M059J (cell line): ENCODE measurements at places on chromosomes 1 and 21. TPM values are rescaled to one million over a fixed set of nuclear protein-coding genes. Genes with fewer than 3 reads are reported as not detected.
A peak's percentile ranks its signal among the peaks of the same experiment; 100 is the strongest.

The TRAF3IP3 gene
- total RNA-seq: not detected in 2 replicates

The HAO2 gene
- not detected in 2 replicates for total RNA-seq

GRCh38 chr1:244634546-244634945, 18.4 kb upstream of the DESI2 start:
- DNase-seq: no peak

DNA sequence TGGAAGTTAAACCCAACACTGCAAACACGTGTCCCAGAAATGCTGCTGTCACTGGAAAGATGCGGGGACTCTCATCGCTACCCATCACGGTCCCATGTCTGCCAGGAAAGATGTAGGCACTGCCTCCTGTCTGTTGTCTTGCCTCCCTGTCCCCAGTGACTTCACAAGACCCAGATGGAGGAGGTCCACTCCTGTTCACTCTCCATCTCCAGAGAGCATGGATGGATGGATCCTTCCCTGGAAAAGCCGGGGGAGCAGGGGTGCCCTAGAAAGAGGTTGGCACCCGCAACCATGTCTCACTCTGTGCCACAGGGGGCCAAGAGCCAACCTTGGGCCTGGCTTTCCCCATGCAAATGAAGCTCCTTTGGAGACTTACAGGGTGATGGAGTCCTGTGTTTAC, 135.5 kb downstream of the GLIS1 start:
- no peak for DNase-seq

DNA sequence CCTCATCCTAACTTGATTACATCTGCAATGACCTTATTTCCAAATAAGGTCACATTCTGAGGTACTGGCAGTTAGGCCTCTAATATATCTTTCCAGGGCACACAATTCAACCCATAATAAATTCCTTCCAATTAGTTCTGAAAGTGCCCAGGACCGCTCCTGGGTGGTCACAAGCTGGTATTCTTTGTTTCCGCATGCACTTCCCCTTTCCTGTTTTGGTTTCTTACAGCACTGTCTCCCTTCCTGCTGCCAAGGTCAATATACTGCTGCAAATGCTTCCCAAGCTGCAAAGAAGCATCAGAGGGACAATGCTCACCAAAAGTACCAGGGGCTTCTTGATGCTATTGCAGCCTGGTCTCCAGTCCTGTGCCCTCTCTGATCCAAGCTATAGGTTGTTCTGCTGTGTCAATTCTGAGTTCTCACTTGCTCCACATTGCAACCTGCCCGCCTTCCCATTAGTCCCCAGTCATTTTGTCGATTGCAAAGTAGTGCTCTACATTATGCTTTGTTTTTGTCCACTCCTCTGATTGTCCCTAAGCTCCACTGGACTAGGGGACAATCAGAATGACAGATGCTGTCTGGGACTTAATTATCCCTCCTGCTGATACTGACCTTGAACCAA, 13.9 kb upstream of the XPR1 start:
- no peak for DNase-seq

DNA sequence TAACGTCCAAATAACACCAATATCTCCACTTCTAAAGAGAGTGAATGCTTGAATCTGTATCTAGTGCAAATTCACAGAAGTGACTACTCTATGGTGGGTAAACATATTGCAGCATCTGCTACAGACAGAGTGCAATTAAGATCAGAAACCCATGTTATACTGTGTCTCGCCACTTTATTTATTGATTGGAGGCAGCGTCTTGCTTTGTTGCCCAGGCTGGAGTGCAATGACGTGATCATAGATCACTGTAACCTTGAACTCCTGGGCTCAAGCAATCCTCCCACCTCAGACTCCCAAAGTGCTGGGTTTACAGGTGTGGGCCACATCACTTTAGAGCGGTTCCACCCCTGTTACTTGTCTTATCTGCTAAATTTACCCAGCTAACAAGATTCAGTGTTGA, 57.0 kb downstream of the HLCS start:
- no peak for DNase-seq

DNA sequence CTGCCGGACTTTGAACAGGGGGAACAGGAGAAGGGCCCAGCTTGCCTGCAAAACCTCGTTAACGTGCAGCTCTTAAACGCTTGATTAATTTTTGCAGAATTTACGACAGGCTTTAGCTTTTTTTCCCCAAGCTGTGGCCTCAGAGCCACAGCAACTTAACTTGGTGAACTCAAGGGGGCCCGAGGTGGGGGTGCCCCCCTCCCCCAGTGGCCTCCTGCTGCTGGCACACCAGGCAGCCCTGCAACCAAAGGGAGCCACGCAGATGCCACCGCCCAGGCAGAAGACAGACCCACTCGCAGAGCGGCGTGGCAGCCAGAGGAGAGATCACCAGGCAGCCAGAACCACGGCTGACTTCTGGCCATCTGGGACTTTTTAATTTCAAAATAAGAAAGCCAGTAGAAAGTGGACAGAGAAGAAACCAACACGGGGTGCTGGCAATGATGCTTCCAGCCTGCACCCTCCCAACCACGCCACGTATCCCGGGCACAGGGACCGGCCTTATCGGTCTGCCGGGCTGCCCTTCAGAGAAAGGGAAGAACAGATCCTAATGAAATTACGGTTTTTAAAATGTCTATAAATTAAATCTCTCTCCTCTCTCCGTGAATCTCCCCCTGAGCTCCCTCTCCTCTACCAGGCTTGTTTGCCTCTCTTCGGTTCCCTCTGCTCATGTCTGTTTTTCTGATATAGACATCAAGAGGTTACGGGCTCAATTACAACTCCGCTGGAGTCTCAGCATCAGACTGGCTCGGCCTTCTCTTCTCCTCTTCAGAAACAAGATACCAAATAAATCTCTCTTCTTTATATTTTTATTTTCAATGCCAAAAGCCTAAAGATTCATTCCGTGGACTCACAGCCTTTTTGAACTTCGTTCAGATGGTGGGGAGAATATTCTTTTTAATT, 6.4 kb downstream of the CASZ1 start:
- DNase-seq: no peak

DNA sequence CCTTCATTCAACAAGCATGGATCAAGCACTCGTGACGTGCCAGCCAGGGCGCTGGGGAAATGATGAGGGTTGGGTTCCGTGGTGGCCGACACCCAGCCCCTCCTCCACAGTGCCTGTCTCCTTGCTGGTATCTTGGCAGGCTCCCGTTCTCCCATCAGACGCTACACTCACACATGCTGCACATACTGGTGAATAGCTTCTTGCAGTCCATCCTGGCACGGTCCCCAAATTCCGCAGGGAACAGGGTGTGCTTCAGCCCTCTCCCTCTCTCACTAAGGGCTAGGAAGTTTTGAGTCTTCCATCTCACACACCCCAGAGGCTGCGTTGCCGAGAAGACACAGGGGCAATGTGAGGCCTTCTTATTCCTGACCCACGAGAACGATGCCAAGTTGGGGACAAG, 10.1 kb upstream of the MEF2D start:
- peak; percentile 53 for DNase-seq

DNA sequence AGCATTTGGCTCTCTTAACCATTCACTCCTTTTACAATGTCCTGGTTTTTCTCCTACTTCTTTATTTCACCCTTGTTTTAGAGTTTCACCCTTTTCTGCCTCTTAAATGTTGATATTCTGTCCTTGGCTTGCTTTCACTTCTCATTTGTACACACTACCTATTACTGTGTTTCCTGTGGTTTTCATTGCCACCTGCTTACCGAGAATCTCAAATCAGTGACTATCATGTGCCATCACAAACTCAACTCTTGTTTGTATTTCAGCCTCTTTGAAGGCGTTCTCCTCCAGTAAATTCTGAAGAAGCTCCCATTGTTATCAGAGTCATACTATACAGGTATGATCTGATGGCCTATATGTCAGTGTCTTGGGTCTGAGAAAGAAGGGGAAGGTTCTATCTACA, 65.7 kb downstream of the NPHS2 start:
- DNase-seq: no peak

GRCh38 chr1:21624571-21625389, 44.4 kb downstream of the RAP1GAP start:
- peak; percentile 20 for DNase-seq

DNA sequence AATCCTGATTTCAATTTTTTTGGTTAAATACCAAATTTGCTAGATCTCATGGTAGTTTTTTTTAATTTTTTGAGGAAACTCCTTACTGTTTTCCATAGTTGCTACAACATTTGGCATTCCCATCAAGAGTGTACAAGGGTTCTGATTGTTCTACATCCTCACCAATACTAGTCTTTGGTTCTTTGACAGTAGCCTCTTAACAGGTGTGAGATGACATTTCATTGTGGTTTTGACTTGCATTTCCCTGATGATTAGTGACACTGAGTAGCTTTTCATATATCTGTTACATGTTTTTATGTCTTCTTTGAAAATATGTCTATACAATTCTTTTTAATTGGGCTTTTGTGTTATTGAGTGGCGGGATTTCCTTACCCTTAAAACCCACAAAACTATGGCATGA, 20.9 kb upstream of the RGS13 start:
- no peak for DNase-seq

DNA sequence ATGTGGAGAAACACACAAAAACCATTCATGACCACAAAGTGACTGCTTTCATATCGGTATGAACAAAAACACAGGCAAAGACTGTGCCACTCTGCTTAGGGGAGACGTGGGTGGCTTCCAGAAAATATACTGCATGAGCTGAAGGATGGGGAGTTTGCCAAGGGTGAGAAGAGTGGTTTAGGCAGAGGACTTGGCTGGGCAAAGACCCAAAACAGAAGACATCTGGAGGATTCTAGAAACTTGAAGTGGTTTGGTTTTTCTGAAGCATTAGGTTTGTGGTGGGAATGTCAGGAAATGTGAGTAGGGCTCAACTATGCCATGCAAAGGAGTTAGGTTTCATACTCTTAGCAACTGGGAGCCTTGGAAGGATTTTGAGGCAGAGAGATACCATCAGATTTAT, 26.6 kb upstream of the DNM3 start:
- DNase-seq: peak; percentile 74

DNA sequence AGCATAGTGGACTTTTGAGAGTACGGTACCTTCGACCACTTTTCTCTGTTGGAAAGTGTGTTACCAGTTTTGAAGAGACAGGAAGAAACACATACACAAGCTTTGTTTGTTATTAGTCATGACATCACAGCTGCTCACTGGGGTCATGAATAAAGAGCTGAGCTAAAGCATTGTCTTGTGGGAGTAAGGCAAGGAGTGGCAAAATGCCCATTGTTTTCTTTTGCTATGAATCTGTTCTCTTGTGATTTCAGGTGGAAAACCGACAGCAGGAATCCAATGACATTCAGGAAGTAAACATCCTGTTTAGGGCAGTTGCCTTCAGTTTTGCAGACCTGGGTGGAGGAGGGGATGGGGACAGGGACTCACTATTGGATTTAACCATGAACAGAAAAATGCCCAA, 66.2 kb downstream of the RGL1 start:
- DNase-seq: peak; percentile 88
